HFFc6 (cell line): ENCODE measurements at places on chromosomes 4 and X. TPM values are rescaled to one million over a fixed set of nuclear protein-coding genes. Genes with fewer than 3 reads are reported as not detected.
A peak's percentile ranks its signal among the peaks of the same experiment; 100 is the strongest.

GRCh38 chr4:185212581-185212980 lies 3.2 kb downstream of the SNX25 start:
- peaks cover 3% of the 10 kb centered on the region for H3K27me3 ChIP-seq
- peaks cover 62% of the 10 kb centered on the region for H3K4me1 ChIP-seq
- no peaks in the 10 kb centered on the region for H3K36me3 ChIP-seq
- no peak for DNase-seq

DNA sequence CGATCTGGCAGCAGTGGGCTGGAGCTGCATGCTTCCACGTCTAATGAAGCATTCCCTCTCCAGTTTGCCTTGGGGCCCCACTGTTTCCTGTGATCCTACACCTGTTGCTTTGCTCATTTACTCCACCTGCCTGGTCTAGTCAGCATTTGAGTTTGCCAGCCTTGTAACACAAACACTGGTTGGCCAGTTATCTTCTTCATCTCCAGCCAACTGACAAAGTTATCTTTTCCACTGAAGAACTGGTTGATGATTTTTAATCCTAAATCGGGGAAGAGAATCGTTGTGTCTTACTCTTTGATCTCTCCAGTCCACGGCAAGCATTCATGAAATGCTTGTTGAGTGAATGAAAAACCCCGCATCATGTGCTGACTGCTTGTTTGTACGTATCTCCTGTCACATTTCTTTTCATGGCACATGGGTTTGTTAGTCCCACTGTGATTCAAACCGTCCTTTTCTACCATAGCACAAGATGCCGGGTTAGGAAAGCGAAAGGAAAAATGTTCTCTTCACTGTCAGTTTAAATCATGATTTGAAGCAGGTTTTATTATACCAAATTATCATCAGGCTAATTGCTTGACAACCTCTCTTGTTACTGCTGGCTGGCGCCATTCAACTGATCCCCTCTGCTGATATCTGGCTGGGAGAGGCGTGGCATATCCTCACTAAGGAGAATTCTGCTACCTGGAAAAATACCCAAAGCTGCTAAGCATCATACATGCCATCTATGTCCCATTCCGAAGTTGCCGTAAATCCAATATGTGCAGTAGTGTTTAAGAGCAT lies 144.8 kb downstream of the SHROOM3 start:
- DNase-seq: no peak
- no peak overlapping the region for H3K4me3 ChIP-seq
- H3K27ac ChIP-seq: no peak overlapping the region
- no peaks in the 10 kb centered on the region for H3K27me3 ChIP-seq
- H3K36me3 ChIP-seq: no peaks in the 10 kb centered on the region

DNA sequence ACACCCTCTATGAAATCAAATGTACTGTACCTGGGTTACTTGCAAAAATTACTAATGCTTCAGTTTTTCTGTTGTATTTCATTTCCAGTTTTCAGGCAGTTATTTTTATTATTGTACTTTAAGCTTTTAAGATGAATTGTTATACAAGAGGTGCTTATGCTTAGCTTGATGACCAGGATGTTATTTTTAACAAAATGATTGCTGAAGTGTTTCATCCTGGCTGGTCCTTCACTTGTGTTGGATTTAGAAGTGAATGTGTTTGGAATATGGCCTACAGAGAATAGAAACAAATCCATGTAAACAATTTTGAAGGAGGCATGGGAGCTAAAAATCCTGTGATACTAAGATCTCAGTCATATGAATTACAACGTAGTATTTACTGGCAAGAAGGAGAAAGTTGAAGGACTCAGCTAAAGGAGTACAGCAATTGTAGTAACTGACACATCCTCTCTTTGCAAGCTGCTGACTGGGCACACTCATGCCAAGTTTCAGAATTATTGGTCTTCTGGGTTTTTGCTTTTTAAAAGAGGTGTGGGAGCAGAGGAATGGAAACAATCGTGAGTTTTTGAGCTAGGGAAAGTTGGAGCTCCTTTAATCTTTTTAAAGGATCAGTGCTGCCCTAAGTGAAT lies 9.2 kb downstream of the UBE2A start:
- H3K36me3 ChIP-seq: no peaks in the 10 kb centered on the region
- H3K27ac ChIP-seq: peak overlapping the region; percentile 42; the same call in 1 of the 2 replicates
- peaks cover 6% of the 10 kb centered on the region; the same call in 1 of the 2 replicates for H3K4me1 ChIP-seq
- H3K4me3 ChIP-seq: no peak overlapping the region
- no peaks in the 10 kb centered on the region for H3K27me3 ChIP-seq

DNA sequence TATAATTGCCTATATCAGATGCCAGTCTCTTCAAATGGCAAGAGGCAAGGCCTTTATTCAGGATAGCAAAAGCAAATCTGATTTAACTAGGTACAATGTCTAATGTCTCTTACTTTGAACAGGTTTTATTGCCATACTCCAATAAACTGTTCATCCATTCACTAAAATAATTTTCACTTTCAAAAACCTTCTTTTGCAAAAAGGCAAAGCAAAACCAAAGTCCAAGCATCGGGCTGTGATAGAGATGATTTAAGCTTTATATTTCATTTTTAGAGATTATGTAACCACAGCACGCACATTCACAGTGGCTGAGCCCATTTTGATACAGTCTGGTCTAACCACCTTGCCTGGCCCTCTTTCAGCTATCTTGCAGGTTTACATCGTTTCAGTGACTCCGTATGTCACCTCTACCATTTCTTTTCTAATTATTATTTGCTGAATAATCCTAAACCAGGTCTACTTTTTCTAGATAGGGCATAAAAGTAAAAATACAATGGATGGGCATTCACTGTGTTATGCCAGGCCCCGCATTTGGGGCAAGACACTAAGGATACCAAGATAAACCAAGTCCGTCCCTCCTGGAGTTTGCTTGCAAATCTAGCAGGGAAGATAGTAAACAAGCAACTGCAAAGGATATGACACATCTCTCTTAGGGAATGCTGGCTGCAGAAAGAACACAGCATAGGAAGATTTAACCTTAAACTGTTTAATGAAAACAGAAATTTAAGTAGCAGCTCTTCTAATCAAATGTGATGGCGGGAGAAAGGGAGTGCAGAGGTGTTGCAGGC lies 1.8 kb downstream of the CASP3 start:
- peak; percentile 37 for DNase-seq
- peaks cover 17% of the 10 kb centered on the region for H3K36me3 ChIP-seq
- H3K4me1 ChIP-seq: peaks cover 64% of the 10 kb centered on the region

Gene RBM3
- 153 to 386 TPM (median 219 TPM) in 3 replicates for total RNA-seq
